ENCODE measurements at places on chromosomes 11 and 22.
A peak's percentile ranks its signal among the peaks of the same experiment; 100 is the strongest.

- no peak for DNase-seq
Observed at GRCh38 chr11:91792779-91793262, 431.8 kb upstream of the FAT3 start.

GRCh38 chr11:96318399-96318798, 24.6 kb downstream of the MAML2 start:
- no peak for DNase-seq

GRCh38 chr11:64694821-64695365, 28.1 kb downstream of the NRXN2 start:
- peak; percentile 50 for DNase-seq

- no peak for DNase-seq
Observed at GRCh38 chr11:118049771-118050170, 27.1 kb upstream of the TMPRSS4 start.

DNA sequence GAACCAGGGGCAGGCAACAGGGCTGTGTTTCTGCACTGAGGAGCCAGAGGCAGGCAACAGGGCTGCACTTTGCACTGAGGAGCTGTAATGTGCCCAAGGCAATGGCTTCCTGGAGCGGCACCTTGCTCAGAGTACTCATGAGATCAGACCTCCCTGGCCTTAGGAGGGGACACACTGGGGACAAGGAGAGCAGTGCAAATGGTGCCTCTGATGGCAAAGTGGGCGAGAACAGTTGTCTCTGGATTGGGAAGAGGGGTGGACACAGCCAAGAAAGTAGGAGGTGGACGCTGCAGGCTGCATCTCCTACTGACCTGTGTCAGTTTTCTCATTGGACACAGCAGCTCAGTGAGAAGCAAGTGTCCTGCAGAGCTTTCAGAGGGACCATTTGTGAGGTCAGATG, 1443.3 kb downstream of the TBC1D22A start:
- no peak for DNase-seq

All from KBM-7 (cell line).